Foreskin keratinocyte (primary cell): ENCODE measurements at places on chromosomes 6 and 20.
A peak's percentile ranks its signal among the peaks of the same experiment; 100 is the strongest.

GRCh38 chr6:33206027-33206863 lies 1.8 kb downstream of the HSD17B8 start:
- DNase-seq = peak; percentile 11

GRCh38 chr6:164344801-164345291 lies 930.3 kb downstream of the QKI start:
- DNase-seq = no peak

DNA sequence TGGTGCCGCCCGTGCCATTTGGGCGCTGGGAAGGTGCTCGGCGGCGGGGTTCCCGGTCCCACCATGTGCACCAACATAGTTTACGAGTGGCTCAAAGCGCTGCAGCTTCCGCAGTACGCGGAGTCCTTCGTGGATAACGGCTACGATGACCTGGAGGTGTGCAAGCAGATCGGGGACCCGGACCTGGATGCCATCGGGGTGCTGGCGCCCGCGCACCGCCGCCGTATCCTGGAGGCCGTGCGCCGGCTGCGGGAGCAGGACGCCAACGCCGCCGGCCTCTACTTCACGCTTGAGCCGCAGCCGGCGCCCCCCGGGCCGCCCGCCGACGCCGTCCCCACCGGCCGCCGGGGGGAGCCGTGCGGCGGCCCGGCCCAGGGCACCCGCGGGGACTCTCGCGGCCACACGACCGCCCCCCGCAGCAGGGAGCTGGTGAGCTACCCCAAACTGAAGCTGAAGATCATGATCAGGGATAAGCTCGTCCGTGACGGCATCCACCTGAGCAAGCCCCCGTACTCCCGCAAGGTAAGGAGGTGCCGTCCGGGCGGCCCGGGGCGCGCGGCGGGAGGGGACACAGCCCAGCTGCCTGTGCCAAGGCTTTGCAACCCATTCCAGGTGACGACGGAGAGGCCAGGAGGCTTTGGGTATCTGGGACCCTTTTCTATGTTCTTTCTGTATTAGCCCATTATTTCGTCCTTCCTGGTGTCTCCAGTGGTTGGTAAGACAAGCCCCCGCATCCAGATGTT lies 547 bp downstream of the SAMD5 start:
- DNase-seq = no peak

DNA sequence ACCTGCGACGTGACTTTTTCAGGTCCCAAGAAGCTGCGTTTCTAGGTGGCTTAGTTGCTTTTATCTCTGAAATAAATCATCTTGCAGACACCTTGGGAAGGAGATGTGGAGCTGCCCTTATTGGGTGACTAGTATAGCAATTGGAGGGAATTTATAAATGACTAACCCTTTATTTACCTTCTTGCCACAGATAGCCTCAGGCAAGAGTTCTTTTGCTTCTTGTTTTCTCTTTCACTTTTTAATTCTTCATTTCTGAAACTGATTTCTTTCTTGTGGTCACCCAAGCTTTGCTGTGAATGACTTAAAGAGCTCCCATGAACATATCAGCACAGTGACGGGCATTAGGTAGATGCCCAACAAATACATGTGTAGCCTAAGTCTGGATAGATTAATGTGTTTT lies 3.0 kb downstream of the ADGRF4 start:
- peak; percentile 81 for DNase-seq

GRCh38 chr6:37005827-37006567 lies 542 bp downstream of the FGD2 start:
- DNase-seq = no peak

DNA sequence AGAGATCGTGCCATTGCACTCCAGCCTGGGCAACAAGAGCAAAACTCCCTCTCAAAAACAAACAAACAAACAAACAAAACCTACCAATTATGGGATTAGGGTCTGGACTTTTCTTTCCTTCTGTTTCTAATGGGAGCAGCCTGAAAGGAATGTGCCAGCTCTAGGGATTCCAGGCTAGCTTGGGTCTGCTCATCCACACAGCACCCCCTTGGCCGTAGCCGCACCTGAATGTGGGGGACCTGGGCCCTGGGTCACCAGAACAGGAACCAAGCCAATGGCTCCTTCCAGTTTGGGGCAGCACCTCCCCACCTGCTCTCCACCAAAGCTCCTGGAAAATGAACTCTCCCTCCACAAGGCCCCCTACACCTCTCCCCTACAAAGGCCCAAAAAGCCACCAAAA lies 6.7 kb downstream of the CTSZ start:
- DNase-seq = no peak

- DNase-seq = no peak
Observed at GRCh38 chr20:45985573-45985972, 13.6 kb upstream of the ZNF335 start.

- DNase-seq = no peak
Observed at GRCh38 chr6:53095270-53095669, 30.1 kb downstream of the FBXO9 start.

- no peak for DNase-seq
Observed at GRCh38 chr6:87705070-87705691, 3.1 kb upstream of the AKIRIN2 start.

GRCh38 chr6:138287144-138287955 lies 69.1 kb upstream of the PBOV1 start:
- DNase-seq = peak; percentile 54

DNA sequence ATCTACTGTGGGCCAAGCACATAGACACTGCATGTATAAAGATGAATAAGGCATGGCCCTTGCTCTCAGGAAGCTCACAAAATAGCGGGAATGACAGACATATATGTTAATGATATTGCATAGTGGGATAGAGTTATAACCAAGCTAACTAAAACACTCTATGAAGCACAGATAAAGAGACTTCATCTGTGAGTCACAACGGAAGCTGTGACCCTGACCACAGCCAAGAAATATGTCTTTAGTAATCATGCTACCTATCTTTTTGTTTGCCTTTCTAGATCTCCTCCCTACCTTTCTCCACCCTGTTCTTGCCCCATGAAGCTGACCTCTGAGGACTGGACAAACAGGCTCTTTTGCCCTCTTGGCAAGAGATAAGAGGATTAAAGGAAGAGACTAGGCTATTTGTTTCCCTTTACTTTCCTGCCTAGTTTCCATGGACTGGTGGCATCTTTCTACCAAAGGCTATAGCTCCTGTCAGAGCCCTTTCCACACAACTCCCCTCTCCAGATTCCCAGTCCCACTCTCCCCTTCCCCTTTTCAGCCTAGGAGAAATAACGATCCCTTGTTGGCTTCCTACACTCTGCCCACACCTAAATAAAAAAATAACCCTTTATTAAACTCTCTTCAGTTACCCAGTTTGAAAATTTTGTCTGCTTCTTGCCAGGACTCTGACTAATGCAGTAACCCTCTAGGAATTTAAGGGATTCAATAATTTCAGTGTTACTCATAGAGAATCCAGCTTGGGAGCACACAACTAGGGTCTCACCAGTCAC lies 504.9 kb upstream of the MARCKS start:
- peak; percentile 88 for DNase-seq

DNA sequence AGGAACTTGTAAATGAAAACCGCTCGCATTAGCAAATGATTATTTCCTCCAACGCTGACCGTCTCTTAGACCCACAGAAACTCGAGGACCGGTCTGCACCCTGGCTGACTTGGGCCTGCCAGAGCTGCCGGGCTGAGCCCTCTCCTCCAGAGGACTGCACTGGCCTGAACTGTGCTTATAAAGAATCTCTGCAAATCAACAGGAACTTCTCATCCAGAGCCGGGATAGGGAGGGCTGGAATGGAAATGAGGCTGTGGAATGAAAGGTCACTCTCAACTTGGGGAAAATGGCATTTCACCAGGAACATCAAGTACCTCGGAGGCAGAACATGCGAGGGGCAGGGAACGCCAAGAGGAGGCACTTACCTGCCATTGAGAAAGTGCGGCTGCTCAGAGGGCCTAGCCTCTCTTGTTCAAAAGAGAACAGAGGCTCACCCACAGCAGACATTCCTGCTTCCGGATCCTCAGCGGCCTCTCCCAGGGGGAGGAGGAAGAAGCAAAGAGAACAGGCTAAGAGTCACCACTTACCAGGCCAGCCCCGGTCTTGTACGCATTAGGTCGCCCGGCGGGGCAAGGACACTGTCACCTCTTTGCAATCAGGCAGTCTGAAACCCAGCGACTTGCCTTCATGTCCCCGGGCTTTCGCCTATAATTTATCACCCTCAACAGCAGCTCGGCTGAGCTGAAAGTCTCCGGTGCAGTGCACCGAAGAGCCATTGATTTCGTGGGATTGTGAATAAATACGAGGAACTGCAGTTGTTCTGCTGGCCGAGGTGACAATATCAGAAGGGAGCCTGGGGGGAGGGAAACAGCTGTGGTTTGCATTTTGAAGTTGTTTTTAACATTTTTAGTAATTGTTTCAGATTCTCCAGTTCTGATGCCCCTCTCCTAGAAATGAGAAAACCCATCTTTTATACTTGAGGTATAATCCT lies 37.6 kb downstream of the ZMYND8 start:
- DNase-seq = peak; percentile 60

DNA sequence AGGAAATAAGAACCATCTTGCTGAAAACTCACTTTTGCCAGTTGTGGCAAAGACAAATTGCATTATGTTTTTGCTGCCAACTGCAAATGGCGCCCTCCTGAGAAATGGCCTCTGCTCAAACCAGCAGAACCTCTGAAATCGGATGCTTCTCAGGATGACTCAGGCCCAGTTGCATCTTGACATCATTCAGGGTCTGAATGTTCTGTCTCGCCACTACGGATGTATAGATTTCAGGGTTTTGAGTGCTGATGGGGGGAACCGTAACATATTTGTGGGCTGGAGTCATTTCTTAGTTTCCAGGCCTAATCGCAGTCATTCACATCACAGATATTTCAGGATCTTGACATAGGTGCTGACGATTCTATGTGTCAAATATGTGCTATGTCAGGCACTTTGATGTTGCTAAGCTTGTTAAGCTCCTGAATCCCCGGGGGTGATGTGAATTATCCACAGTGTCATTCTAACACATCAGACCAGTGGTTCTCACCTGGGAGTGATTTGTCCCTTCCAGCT lies 207.1 kb downstream of the NFATC2 start:
- peak; percentile 100 for DNase-seq

DNA sequence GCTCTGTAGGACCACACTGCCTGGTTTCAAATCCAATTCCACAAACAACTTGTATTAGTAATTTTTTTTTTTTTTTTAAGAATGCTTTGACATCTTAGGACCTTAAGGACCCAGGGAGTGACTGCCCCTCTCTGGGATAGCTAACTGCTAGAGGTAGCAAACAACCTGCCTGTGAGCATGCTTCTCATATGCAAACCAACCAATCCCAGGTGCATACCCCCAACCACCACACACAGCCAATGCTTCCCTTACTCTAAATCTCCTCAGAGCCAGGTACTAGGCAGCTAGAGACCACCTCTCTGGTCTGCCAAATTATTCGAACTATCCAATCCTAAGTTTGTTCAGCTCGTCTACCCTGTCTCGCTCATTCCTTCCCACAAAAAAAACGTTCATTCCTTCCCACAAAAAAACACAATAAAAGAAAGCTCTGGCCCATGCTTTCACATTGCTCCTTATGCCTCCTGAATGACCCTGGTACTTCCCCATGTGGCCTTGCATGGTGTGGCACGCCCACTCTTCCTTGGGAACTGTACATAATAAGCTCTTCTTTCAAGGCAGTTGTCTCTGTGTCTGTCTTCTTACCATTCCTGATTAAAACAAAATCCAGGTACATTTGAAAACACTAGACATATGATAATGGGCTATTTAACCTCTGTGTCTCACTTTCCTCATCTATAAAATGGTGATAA lies 6.4 kb downstream of the SERAC1 start:
- no peak for DNase-seq

DNA sequence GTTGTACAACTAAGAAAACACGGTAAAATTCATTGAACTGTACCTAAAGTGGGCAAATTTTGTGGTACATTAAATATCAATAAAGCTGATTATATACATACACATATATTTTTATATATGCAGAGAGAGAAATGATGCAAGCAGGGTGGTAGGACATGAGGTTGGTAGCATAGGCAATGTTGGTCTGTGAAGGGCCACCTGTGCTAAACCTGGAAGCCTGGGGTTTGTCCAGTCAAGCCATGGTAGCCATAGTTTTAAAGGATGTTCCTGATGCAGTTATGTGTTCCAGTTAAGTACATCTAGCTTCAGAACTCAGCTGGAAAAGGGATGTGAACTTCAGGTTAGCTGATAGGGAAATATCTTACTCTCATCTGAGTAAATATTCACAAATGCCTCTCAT lies 60.1 kb downstream of the TRIM38 start:
- no peak for DNase-seq

GRCh38 chr6:143595251-143596036 lies 82.3 kb upstream of the PHACTR2 start:
- no peak for DNase-seq

DNA sequence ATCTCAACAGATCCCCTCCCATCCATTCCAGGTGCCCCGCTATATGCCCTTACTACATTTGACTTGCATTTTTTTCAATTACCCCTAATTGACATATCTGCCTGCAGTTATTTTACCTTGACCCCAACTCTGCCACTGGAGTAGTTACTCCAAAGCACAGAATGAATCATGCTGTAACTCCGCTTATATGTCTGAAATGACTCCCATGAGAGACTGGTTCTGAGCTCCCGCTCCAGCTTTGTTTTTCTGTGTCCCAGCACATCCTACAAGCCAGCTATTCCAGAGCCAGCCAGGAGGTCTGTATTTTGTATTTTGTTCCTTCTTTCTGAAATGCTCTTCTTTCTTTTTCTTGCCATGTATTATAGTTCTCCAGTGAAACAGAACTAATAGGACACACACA lies 10.9 kb upstream of the NOX3 start:
- DNase-seq = no peak

GRCh38 chr6:166862287-166862977 lies 93.9 kb downstream of the RNASET2 start:
- no peak for DNase-seq

- DNase-seq = no peak
Observed at GRCh38 chr20:17822039-17822438, 122.3 kb downstream of the BANF2 start.

- DNase-seq = peak; percentile 33
Observed at GRCh38 chr6:111918825-111919224, 45.6 kb upstream of the FYN start.

GRCh38 chr6:169976301-169977081 lies 225.1 kb downstream of the ERMARD start:
- peak; percentile 95 for DNase-seq

DNA sequence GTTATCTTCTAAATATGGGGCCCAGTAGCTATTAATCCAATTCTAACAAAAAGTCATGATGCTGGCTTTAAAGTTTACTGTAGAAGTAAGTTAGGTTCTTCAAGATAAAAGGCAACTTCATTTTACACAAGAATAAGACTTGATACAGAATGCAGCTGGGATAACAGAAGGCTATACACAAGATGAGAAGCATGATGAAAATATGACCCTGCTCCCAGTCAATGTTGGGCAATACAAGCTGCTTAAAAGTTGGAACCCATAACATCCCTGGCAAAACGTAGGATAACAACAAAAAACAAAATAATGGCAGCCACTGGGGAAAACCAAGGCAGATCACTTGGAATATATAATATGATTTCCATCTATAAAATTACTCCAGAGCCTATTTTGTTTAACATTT lies 87.6 kb upstream of the RSPO3 start:
- DNase-seq = no peak

- no peak for DNase-seq
Observed at GRCh38 chr20:50233325-50234212, 42.9 kb downstream of the CEBPB start.

GRCh38 chr6:143513410-143513809 lies 1.9 kb upstream of the FUCA2 start:
- DNase-seq = peak; percentile 13
